ENCODE measurements at places on chromosomes 6 and 20. TPM values are rescaled to one million over a fixed set of nuclear protein-coding genes. Genes with fewer than 3 reads are reported as not detected.

GRCh38 chr6:111782887-111783466 is 90.3 kb downstream of the FYN start:
- DNase-seq, result no peak

DNA sequence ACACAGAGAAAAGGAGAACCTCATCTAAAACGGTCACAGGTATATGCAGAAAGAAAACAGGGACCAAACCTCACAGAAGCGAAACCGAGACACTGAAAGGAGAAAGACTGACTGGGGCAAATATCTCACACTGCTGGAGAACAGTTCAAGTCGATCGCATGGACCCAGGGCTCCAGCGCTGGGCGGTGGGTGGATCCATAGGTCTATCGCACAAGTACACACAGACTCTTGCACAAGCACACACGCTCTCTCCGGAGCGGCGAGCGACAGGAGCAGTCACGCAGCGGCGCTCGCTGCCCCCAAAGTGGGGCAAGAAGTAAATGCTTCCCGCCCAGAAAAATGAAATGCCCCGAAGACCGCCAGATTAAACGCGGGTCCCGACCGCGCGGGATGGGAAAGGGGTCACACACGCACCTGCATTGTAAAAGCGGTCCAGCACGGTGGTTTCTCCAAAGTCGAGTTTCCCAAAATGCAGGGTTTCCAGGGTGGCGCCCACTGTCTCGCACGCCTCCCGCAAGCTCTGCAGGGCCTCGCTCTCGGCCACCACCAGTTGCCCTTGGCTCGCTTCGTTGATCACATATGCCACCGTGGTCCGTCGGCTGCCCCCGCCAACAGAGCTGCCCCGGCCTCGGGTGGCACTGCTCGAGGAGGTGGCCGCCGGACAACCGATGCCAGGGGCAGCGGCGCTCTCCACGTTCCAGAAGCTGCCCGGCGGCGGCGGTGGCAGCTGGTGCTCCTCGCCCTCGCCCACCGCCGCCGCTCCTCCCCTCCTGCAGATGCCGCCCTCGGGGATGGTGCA is 782 bp downstream of the MAP3K5 start:
- DNase-seq, result peak; percentile 60

SPDEF gene
- not detected for total RNA-seq

KHDC1L gene
- total RNA-seq, result not detected

DNA sequence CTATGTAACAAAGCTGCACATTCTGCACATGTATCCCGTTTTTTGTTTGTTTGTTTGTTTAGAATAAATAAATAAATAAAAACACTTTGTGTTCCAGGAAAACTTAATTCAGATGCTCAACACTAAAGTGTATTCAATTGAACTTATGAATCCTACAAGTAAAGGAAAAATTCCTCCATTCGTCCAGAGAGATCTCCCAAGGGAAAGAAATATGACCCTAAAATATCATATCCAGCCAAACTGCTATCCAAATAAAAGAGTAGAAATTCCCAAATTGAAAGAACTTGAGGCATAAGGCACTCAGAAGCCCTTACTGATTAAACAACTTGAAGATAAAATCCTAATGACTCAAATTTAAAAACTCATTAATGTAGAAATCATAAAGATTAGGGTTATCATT is 90.4 kb downstream of the MOXD1 start:
- DNase-seq, result no peak

SUN5 gene
- total RNA-seq, result not detected

- no peak for DNase-seq
These were observed 27.7 kb downstream of the RIPOR2 start for GRCh38 chr6:24907919-24908649.

CLIC5 gene
- not detected for total RNA-seq

GRCh38 chr6:57040011-57040410 is 6.5 kb upstream of the KIAA1586 start:
- peak; percentile 16 for DNase-seq

GRCh38 chr20:16407251-16408067 is 165.8 kb downstream of the KIF16B start:
- DNase-seq, result peak; percentile 30

GRCh38 chr6:51718533-51718932 is 368.9 kb downstream of the PKHD1 start:
- no peak for DNase-seq

GMDS gene
- 10.9 TPM for total RNA-seq

KIAA0408 gene
- total RNA-seq, result not detected

DNA sequence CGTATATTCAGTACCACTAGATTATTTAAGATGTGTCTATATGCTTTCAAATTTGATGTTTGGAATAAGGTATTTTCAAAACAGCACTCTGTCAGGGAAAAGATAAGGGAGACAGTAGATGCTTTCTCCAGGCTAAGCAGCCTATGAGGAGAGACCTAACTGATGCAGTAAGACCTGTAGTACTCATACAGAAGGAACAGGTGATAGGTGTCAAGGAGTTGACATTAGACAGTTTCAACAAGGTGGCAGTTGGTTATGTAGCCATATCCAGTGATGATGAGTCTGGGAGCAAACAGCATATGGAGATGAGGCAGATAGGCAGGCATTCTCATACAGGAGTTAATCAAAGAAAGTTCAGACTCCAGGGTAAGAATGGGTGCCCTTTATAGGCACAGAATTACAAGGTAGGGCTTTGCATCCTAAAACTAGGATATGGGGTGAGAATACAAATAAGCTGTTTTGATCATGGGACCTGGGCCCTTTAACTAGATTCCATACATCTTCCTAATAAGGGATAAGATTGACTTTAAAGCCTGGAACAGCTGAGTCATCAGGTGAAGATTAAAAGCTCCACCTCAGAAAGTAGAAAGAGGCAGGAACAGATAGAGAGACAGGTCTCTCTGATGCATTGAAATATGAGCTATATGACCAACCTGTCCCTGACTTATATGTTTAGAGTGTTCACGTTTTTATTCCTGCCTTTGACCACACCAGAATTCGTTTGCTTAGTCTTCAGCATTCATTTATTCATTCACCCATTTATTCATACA is 7.9 kb downstream of the RSPH4A start:
- DNase-seq, result peak; percentile 37

GRM4 gene
- 1.2 TPM for total RNA-seq

GRCh38 chr6:156866220-156867015 is 89.2 kb downstream of the ARID1B start:
- no peak for DNase-seq

DNA sequence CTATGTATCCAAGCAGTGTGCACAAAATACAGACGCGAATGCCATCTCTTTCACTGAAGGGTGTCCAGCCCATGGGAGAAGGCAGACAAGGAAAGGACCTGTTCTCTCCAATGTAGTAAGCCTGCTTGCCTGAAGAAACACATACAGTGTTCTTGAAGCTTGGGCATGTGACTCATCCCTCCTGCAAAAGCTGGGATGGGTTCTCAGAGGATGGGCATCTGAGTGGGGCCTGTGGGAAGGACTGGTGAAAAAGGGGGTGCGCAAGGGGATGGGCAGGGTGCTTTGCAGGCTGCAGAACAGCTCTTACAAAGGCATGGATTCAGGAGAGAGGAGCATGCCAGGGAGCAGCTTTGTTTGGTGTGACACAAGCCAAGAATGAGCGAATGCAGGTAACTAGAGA is 128.1 kb downstream of the FYN start:
- DNase-seq, result no peak

GRCh38 chr20:15561707-15562404 is 1011.4 kb downstream of the KIF16B start:
- DNase-seq, result no peak

DNA sequence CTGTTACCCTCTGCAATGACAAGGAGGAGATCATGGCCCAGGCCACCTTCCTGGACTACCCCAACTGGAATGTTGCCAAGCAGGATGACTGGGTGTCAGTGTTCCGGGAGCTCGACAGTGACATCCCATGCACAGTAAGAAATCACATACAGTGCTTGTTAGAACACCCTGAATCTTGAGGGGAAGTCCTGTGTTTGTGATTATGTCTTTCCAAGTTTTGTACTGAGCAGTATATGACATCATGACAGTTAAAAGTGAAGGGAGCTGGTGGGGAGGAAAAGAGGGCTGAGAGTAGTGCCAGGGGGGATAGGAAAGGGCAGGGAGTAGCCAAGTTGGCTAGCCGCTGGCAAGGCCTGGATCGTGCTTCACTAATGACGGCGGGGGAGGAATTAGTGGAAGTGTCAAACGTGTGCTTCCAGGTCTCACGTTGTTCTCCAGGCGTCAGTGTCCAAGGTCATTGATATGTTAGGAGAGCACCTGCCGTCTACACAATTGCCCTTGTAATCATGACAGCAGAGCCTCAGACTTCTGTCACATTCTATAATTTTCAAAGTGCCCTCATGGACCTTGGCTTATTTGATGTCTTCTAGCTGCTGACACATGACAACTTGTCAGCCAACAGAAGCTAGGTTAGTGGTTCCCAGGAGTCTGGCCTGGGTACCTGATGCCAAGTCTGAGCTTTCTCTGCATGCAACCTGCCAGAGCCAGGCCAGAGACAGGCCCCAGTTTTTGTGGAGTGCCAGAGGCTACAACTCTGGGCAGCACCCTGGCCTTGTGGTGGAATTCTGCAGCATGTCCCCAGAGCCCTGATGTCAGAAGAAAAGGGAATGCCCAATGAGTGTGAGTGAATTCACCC is 18.8 kb downstream of the CFAP61 start:
- DNase-seq, result no peak

DNA sequence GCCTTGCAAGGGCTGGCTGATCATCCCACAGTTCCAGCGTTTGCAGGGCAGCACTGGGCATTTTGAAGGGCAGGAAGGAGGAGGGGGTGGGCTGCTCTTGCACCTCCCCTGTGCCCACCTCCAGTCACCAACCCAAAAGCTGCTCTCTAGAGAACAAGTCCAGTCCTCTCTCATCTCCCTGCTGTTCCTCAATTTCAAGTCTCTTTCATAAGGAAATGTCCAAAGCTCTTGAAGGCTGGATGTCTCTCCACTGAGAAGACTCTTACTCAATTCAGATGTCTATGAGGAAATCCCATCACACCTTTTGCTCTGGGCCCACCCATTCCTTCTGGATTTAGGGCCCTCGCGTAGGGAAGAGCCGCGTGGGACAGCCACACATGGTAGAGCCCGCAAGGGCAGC is 31.7 kb downstream of the WRNIP1 start:
- DNase-seq, result no peak

DNA sequence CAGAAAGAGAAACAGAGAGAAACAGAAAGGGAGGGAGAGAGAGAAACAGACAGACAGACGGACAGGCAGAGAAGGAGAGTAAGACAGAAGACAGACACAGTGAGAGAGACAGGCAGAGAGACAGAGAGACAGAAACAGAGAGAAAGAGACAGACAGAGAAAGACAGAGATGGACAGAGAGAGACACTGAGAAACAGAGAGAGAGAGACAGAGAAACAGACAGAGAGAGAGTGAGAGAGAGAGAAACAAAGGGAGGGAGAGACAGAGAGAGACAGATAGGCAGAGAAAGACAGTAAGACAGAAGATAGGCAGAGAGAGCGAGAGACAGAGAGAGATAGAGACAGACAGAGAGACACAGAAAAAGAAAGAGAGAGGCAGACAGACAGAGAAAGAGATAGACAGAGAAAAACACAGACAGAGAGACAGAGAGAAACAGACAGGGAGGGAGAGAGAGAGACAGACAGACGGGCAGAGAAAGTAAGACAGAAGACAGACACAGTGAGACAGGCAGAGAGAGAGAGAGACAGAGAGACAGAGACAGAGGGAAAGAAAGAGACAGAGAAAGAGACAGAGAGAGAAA is 753.4 kb upstream of the DEFB115 start:
- DNase-seq, result no peak

- no peak for DNase-seq
These were observed 2.9 kb downstream of the CCND3 start for GRCh38 chr6:41938590-41939175.

- no peak for DNase-seq
These were observed 88.8 kb downstream of the ADAT2 start for GRCh38 chr6:143361536-143362191.

IL17F gene
- total RNA-seq, result not detected

DNA sequence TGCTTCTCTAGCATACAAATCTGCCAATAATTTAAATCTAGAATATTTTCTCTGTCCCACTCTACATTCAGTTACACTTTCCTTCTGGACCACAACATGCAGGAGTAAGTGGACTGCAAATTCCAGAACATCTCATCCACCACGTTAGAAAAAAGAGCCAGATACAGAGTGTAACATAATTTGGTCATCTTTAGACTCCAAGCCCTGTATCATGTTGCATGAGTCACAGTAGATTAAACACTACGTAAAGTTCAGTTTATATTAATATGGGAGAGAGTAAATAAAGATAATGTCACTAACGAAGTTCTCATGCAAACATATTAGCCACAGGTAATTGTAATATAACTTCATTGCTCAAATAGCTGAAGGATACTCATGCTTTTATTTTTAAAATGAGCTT is 327.0 kb downstream of the C6orf118 start:
- no peak for DNase-seq

- no peak for DNase-seq
These were observed 117.3 kb downstream of the PREX1 start for GRCh38 chr20:48710341-48711043.

DNA sequence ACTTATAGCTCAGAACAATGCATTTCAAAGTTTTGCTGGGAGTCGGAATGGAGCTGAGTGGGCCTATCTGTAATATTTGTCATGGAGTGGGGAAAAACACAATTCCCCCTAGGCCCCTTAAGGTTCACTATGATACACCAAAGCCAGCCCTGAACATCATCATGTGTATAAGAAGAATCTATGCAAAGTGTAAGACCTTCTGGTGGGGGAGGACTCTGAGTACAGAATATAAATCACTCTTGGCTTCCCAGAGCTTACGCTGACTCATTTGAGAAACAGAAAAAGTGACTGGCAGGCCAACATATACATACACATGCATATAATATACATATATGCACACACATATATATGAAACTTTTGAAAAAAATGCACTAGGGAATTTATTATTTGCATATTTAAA is 54.1 kb upstream of the UBR2 start:
- no peak for DNase-seq

DNA sequence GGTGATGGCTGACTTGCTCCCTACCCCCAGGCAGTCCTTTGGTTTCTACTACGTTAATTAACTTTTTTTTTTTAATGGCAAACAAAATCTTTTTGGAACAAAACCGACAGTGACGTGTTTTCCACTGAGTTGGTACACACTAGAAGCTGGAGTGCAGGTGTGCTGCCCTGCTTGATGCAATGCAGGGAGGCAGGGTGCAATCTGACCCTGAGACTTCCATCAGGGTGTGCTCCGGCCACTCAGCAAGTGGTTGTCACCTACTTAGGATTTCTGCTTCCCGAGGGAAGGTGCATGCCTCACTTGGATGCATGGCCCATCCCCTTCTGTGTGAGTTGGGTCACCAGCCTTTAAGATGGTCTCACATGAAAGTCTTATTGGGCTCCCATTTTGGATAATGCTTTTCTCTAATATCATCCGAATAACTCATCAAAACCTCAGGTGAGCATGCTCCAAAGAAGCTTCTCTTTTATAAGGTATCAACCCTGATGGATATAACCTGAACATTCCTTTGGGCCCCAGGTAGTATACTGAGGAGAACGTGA is 14.0 kb downstream of the RREB1 start:
- DNase-seq, result no peak

- DNase-seq, result peak; percentile 59
These were observed 704 bp downstream of the TOP1 start for GRCh38 chr20:41029150-41029901.

NRSN1 gene
- total RNA-seq, result not detected

- DNase-seq, result no peak
These were observed 248.2 kb upstream of the POU3F2 start for GRCh38 chr6:98586163-98586562.

SEMG1 gene
- total RNA-seq, result not detected
